ENCODE measurements at places on chromosomes 3 and 15.

DNA sequence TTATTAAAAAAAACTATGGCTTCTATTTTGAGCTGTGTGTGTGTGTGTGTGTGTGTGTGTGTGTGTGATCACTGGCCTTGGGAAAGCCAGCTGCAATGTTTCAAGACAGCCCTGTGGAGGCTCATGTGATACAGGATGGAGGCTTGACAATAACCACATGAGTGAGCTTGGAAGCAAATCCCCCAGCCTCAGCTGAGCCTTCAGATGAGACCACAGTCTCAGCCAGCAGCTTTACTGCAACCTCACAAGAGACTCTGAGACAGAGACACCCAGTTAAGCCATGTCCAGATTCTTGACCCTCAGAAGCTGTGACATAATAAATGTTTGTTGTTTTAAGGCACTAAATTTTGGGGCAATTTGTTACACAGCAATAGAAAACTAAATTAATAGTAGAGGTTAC is 52.5 kb downstream of the GRK7 start:
- no peak for DNase-seq

DNA sequence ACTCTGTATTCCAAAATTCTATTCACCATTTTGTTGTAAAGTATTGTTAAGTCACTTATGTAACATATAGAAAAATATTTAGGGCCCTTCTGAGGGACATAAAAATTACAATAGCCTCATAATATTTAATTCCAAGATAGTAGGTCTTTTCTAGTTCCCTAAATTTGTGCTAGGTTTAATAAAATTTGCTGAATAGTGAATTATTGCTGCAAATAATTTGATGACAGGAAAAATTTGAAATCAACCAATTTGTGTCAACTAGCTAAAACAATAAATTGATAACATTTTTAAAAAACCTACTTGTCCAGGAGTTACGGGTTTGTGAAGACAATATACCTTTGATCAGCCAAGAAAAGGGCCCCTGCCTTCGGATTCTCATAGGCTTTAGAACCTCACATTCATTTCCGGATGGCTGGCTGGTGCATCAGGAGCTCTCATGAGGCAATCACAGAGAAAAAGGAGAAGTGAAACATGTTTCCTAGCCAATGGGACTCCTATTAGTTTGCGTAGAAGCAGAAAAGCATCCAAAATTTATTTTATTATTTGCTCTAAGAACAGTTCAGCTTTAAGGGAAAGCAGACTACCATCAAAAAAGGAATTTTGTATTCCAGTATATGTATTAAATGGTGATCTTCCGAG is 177.2 kb downstream of the LRRC3B start:
- DNase-seq, result no peak

GRCh38 chr3:124275412-124275811 is 283.5 kb upstream of the ROPN1 start:
- DNase-seq, result no peak

- DNase-seq, result no peak
These were observed 167.9 kb upstream of the CTNNB1 start for GRCh38 chr3:41031401-41031800.

GRCh38 chr3:133747907-133748639 is 1.9 kb downstream of the TF start:
- DNase-seq, result no peak

DNA sequence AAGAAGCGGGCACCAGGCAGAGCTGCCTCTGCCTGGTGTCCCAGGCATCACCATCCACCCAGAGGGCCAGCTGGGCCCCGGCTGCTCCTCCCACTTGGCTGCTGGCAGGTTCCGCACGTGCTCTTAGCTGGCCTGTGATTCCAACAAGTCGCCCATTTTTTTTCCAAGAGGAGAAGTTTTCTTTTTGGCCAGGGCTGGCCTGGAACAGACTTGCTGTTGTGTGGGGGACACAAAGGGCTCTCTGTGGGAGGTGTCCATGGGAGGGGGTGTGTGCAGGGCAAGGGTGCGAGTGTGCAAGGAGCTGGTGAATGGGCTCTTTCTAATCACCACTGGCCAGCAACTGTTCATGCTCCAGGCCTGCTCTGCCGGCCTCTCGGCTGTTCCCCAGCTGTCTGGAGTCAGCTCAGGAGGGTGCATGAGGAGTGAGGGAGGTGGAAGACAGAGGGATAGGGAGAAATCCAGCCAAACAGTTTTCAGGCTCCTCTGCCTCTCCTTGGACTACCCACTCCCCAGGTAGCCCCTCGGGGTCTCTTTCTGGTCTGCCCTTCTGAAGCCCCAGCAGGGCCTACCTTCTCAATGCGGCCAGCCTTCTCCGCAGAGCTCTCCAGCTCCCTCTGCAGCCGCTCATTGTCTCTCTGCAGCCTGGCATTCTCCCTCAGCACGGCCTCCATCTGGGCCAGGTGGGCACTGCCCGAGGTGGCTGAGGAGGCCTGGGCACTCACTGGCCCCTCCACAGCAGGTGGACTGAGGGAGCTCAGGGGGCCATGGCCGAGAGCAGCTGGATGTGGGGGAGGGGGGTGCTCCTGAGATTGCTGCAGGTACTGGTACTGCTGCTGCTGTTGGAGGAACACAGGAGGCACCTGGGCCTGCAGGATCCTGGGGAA is 7.1 kb downstream of the AMOTL2 start:
- DNase-seq, result no peak

- DNase-seq, result no peak
These were observed 36.0 kb upstream of the AADAC start for GRCh38 chr3:151777880-151778279.

DNA sequence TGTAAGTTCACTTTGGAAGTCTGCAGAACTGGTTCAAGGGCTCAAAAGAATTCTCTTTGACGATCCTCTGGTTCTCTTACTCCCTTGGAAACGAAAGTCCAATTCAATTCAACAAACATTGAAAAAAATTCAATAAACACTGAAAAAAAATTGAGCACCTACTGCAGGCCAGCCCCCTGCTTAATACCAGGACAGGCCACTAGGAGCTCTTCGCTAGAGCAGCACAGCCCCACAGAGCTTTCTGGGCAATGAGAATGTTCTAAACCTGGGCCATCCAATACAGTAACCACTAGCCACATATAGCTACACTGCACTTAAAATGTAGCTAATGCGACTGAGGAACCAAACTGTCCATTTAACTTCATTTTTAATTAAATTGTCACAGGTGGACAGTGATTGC is 50.4 kb upstream of the DCLK3 start:
- DNase-seq, result no peak

DNA sequence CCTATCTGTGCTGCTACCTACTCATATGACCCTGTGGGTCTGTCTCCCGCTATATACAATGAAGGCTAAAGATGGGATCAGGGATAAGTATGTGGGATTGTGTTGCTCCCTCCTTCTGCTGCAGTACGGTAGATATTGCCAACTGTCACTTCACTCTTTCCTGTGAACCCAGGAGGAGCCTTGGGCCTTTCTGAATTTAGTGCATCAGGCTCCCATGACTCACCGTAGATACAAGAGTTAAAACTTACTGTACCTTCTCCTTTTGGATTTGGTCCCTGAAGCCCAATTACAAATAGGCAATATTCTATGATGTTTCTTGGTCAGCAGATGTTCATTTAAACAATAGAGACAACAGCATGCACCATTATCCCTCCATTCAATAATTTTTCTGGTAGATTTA is 27.4 kb downstream of the MITF start:
- DNase-seq, result no peak

DNA sequence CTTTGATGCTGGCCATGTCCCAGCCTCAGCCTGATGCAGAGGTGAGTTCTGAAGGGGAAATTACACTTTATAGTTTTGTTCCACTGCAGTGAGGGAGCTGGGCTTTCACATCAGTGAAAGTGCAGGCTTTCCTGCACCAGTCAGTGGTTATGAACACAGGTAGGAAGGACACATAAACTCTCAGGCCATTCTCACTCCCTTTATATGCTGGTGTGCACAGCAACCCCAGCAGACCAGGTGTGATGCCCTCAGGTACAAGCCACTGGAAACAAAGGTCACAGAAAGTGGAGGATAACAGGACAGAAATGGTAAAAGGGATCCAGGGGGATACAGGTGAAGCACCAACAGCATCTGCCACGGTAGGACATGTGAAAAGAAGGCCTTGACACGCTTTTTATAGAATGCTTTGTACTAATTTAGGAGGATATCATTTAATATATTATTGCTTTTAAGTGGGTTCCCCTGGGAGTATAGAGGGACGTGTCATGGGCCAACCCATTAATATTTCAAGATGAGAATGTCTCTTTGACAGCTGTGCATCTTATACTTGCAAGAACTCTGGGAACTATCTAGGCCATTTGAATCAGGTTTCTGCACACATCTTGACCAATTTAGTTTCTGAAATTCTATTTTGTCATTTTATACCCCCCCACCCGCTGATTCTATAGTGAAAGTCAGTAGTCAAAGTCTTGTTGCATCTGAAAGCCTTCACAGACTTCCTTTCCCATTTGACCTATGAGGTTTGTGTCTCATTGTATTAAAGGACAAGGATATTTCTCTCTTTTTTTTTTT is 25.0 kb upstream of the BLM start:
- DNase-seq, result no peak

GRCh38 chr15:99895956-99896311 is 162.7 kb upstream of the LYSMD4 start:
- DNase-seq, result no peak

DNA sequence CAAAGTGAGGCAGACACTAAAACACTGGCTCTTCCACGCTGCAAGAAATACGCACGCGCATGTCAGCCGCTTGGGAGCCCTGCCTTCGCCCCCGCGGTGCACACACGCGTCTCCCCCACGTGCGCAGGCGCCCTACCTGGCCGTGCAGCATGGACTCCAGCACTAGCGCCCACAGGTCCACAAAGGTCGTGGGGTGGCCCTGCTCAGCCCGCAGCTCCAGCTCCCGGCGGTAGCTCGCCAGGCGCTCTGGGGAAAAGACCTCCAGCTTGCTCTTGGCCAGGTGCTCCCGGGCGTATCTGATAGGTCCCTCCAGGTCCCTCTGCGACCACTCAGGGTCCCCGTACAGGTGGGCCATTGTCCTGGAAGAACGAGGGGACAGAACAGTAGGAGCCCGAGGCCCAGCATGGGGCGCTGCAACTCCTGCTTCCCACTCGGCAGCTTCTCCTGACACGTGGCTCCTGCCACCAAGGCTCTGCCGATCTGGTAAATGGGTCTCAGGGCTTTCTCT is 14.9 kb downstream of the PLA2G4D start:
- no peak for DNase-seq

GRCh38 chr15:80118956-80119355 is 33.8 kb upstream of the FAH start:
- no peak for DNase-seq

GRCh38 chr15:28977377-28978010 is 91.7 kb downstream of the APBA2 start:
- DNase-seq, result no peak

GRCh38 chr3:134991003-134991402 is 195.9 kb downstream of the EPHB1 start:
- DNase-seq, result no peak

DNA sequence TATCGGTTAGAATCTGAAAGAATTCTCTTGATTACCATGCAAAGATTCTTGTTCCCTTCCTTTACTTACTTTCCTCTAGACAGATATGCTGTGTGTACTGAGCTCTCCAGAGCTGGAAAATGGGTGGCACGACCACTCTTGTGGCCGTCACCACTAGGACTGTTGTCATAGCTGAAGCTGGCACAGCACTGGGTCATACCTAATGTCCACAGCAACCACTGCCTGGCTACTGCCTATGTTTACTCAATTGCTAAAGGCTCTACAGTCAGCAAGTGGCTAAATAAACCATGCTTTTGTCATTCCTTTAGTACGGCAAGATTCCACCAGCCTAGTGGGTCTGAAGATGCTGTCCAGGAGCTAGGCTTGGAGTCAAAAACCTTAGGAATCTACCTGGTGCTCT is 1643.0 kb downstream of the OTOL1 start:
- no peak for DNase-seq

DNA sequence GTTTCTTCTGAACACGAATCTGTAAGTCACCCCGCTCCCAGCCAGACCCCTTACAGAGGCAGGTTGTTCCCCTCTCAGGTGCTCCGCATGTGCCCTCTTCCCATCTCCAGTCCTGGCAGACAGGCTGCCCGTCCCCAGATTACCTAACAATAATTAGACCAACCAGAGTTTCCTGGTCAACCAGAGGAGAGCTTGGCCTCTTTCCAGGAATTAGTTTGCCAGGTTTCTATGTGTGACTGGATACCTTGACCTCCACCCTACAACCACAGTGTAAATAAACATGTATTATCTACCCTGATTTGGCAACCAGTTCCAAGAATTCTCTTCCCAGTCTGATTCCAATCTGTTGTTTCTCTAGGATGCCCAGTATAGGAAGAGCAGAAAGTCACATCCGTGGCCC is 178.0 kb upstream of the UMPS start:
- no peak for DNase-seq

DNA sequence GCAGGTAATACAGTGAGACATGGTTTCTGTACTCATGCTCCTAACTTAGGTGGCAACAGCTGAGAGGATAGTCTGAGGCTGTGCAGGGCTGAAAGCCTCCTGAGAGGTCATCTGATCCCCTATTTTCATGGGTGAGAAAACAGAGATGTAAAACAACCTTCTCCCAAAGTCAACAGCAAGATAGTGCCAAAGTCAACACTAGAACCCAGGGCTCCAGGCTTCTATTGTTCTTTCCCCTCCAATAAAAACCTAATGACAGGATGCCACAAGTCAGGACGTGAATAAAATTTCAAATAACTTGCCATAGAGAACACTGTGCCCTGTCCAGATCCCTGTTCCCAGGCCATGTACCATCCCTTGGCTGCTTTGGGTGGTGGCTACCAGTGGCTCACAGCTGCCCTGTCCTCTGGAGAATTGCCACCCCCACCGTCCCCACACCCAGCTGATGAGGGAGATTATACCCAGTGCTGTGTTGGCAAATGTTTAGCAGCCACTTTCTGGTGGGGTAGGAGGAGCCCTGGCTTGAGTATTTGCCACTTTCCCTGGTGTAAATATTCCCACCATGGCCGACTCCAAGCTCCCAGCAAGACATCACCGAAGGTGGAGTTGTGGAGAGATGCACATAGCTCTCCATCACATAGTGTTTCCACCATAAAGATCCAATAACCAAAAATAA is 54.8 kb downstream of the SRGAP3 start:
- DNase-seq, result no peak

DNA sequence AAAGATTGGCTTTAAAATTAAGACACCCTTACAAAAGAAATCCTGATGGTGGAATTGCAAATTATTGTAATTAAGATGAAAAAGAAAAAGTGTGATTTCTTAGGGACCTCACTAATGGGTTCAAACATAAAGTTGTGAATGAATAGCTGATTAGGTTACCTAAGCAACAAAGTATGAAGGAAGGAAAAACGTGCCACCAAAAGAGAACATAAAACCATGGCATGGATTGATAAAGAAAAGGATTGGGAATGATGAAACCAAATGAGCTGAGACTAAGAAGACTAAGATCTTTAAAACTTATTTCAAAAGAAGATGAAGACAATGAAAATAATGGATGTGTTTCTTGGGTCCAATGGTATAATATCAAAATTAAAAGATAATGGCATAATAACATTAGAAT is 32.2 kb upstream of the GUCA1C start:
- no peak for DNase-seq

GRCh38 chr3:168220556-168220955 is 124.8 kb upstream of the GOLIM4 start:
- DNase-seq, result no peak

GRCh38 chr3:141738891-141739363 is 829 bp downstream of the RNF7 start:
- no peak for DNase-seq
